AG04450 (cell line): ENCODE measurements at places on chromosomes 16 and 17. TPM values are rescaled to one million over a fixed set of nuclear protein-coding genes. Genes with fewer than 3 reads are reported as not detected.

The TEX14 gene
- 0.02 and 0.09 TPM in 2 replicates for polyA plus RNA-seq

GRCh38 chr17:80585890-80586845 is 41.5 kb downstream of the RPTOR start:
- DNase-seq: no peak

GRCh38 chr17:69082696-69083095 is 22.0 kb upstream of the ABCA9 start:
- no peak for DNase-seq

DNA sequence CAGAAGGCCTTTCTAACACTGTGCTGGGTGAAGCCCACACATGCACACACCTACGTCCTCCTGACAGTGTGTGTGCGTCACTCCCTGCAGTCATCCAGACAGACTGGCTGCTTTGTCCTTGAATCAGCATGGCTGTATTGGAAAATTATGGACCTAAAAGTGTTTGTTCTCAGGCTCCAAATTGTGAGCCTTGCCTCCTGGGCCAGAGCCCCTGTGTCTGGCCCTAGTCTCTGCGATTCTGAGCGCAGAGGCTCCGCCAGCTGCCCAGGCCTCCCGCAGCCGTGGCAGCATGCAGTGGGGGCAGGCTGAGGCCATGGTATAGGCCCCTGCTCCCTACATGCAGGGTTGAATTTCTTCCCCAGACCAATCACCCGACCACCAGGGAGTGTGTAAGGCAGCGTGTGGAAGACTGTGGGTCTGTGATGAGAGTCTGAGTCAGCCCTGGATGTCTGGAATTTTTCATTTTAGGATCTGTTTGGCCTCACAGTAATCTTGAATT is 166.9 kb downstream of the LGALS9B start:
- peak; percentile 64 for DNase-seq

GRCh38 chr17:41773190-41773588 is 13.3 kb downstream of the JUP start:
- peak; percentile 74 for DNase-seq
